ENCODE measurements at places on chromosomes 5 and 9. TPM values are rescaled to one million over a fixed set of nuclear protein-coding genes. Genes with fewer than 3 reads are reported as not detected.

YIPF5 gene
- 80.3 TPM for total RNA-seq

C9orf153 gene
- total RNA-seq: 0.25 TPM

FIBCD1 gene
- total RNA-seq: 20.8 TPM

SLC6A3 gene
- total RNA-seq: 1.5 TPM

FOXI1 gene
- not detected for total RNA-seq

SPATA31A7 gene
- not detected for total RNA-seq

NAIP gene
- 0.58 TPM for total RNA-seq

CHSY3 gene
- total RNA-seq: 0.36 TPM

LCN1 gene
- not detected for total RNA-seq
